ENCODE measurements at places on chromosomes 3 and 15. TPM values are rescaled to one million over a fixed set of nuclear protein-coding genes. Genes with fewer than 3 reads are reported as not detected.

The ALDH1A3 gene
- 3.3 TPM for total RNA-seq

The CTXN2 gene
- 0.82 TPM for total RNA-seq

DNA sequence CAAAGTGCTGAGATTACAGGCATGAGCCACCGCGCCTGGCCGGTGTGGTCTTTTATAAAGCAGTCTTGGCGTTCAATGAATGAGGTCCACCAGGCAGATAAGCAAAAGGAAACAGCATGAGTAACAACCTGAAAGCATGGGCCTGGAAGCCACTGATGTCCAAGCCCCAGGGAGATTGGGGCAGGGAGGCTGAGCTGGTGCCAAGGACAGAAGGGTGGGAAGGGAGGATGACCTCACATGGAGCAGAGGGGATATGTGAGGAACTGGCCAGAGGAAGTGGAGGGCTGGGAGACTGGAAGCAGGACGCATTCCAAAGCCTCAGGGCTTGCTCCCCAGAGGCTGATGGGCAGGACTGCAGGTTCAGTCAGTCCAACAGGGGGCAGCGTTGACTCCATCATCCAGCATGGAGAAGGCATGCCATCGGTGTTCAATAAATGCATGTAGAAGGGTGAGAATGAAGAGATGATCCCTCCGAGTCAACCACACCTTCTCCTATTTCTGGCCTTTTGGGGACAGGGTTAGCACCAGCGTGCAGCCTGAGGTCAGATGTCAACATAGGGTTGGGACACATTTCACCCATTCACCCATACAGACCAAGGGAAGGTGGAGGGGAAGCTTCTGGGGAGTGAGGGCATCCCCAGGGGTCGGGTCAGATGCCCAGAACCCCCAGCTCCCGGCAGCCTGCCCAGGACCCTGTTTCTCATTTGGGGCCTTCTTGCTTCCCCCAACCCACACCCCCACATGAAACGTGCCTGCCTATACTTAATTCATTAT lies 14.8 kb downstream of the MYL3 start:
- no peak for DNase-seq

DNA sequence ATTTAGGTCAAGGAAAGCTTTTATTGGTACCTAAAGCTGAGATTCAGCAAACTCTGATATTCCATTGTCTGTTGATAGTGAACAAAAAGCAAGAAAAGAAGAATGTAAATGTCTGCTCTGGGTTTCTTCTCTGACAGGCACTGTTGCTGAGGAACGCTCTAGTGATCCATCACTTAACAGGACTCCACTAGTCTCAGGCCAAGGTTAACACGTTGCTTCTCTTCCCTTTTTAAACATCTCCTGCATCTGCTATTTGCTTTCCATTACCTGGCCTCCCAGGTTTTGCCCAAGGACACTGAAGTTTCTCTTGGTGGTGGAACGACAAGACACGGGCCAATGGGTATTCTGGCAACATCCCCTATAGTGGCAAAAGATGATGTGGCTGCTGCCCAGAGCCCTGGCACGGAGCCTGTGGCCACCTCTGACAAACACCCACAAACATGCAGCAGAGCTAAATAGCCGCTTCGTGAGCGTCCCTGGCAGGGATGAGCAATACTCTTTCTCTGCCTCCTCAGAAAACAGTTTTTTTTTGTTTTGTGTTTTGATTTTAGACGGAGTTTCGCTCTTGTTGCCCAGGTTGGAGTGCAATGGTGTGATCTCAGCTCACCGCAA lies 97.8 kb upstream of the AKAP13 start:
- no peak for DNase-seq

DNA sequence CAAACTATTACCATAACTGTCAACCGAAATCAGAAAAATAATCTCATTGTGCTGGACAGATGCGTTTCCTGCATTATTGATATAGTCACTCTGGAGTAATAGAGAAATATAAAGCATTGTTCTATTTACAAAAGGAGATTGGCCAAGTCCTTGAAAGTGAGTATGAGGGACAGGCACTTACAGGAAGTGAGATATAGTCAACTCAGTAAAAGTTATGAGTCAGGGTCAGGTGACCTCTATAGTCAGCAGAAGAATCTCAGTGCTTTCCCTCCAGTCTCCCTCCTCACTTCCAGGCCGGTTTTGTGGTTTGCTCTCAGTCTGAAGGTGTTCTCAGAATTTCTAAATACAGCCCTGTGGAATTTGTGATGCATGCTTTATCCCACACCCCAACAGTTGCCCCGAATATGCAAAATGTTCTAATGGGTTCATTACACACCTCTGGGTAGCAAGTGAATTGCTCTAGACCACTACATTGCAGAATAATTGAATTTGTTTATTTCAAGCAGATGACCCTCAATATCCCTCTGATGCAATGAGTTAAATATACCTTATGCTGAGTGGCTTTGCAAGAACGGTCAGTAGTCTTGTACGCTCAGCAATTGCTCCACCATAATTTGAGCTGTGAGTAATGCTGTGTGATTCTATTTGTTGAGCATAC lies 787.7 kb downstream of the MCTP2 start:
- DNase-seq: no peak

GRCh38 chr3:102233881-102234280 lies 200.9 kb upstream of the ZPLD1 start:
- no peak for DNase-seq
